ENCODE measurements at places on chromosomes 7 and 10.

GRCh38 chr10:66625709-66626590 is 299.9 kb upstream of the LRRTM3 start:
- no peak for DNase-seq

DNA sequence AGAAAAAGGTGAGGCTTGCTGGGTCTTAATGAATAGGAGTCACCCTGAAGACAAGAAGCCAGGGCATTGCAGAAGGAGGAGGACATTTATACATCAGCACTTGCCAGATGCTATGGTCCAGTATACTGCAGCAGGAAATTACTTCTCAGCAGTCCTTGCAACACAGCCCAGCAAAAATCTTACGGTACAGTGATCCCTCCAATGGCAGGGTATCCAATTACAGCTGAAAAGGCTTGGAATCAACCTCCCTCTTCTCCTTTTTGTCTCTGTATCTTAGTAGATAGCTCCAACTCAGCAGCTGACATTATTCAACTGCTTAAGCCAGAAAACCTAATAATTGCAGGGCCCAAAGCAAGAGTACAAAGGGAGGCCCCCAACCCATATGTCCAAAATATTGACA is 128.3 kb upstream of the COBL start:
- no peak for DNase-seq

DNA sequence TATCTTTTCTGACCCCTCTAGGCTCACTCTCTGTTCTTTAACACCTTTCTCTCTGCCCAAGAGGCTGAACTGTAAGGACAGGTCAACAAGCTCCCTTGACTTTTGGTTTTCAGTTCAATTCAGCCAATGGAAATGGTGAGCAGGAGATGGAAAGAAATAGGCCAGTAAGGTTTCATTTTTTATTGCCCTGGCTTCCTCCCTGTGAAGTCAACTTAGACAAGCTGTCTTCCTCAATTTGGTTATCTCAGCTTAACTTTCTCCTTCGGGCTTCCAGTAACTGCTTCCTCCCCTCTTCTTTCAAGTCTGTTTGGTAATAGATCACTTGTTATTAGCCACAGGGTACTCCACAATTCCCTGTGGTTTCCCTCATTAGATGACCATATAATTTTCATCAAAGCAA is 19.7 kb downstream of the LIPK start:
- DNase-seq, result no peak

- DNase-seq, result peak; percentile 77
These were observed 50.1 kb downstream of the LANCL2 start for GRCh38 chr7:55415173-55415778.

DNA sequence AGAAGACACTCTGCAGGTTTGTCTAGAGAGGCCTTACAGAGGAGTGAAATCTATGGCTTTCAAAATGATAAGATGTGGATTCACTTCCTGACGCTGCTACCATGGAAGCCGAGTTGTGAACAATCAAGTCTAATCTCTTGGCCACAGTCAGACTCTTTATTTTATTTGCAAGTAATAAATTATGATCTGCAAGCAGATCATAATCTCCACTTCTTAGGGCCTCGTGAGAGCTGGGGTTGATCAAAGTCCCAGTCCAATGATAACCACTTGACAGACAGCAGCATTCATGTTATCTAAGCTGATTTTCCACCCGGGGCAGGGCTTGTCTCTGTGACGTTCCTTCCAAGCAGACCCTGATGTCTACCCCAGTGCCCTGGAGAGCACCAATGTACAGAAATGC is 776.4 kb upstream of the AUTS2 start:
- DNase-seq, result no peak
